GM04504 (cell line): ENCODE measurements at places on chromosomes 11 and 22.

GRCh38 chr22:21758091-21758864 lies 22.7 kb upstream of the YPEL1 start:
- no peak for DNase-seq

GRCh38 chr22:26432619-26433311 lies 3.7 kb downstream of the ASPHD2 start:
- DNase-seq = no peak

GRCh38 chr11:133843454-133843987 lies 1.8 kb downstream of the SPATA19 start:
- no peak for DNase-seq

DNA sequence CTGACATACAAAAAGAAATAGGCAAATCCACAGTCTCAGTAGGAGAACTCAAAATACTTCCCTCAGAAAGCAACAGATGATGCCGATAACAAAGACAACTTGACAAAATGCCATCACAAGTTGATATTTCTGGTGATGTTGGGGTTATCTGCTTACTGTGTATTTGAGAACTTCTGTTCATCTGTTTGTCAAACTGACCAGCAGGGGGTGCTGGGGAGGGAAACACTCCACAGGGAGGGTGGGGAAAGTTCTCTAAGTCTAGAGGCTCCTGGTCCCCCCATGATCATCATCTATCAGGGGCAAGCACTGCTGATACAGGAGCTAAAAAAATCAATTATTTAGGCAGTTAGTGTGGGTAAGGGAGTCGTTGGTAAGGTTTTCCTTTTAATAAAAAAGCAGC lies 19.2 kb downstream of the GLYATL1 start:
- no peak for DNase-seq

DNA sequence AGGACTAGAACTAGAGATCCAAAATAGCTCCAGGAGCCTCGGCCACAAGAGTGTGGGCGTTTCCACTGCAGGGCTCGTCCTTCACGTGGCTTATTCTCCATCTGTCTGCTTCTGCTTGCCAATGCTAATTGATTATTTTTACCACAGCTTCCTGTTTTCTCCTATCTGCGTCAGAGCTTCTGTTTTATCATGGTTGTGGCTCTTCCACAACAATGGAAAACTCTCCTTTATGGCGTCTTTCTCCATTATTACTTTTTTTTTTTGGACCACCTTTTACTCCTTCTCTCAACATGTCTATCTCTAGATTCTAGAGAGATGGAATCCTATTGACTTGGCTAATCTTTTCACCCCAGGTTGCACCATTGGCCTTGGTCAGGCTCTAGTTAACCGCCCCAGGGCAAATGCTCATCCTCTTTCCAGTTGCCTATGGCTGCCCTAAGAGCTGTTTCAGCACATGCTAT lies 25.9 kb downstream of the CAT start:
- no peak for DNase-seq

GRCh38 chr11:118226781-118227180 lies 2.0 kb upstream of the JAML start:
- no peak for DNase-seq

GRCh38 chr22:37161443-37161842 lies 11.7 kb upstream of the IL2RB start:
- DNase-seq = no peak

GRCh38 chr11:46947399-46948077 lies 11.0 kb downstream of the CSTPP1 start:
- no peak for DNase-seq

DNA sequence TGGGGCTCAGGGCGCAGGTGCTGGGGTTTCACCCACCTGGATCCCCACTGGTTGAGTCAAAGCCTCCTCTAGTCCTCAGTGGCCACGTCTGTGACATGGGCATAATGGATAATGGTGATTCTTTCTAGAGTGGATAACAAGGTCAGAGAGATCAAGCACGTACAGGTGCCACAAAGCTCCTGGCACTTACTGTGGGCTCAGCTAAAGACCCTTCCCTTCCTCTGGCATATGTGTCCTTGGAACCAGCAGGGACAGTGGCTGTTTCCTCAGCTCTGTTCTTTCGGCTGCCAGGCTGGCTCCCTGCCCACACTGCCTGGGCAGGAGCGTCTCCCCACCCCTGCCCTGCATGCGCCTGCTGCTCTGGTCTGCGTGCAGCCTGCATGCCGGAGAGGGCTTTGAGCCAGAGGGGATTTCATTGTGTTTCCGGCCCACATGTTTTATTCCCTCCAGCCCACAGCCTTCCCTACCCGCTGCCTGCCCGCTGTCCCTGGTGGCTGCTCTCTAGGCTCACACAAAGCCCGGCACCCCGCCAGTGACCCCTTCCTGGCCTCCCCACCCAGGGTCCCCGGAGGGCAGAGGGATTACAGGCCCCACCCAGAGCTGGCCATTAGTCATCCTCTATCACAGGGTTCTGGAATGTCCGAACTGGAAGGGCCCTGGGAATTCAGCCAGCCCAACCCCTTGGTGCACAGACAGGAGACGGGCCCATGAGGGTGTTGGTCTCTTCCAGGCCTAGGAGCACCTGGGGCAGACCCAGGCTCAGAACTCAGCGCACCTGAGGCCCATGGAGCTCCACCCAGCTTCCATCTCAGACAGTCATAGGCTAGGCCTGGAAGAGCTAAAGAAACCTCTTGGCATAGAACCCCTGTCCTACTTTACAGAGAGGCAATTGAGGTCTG lies 55.3 kb upstream of the GCAT start:
- peak; percentile 97 for DNase-seq

GRCh38 chr11:7606496-7606895 lies 66.8 kb downstream of the CYB5R2 start:
- DNase-seq = no peak

DNA sequence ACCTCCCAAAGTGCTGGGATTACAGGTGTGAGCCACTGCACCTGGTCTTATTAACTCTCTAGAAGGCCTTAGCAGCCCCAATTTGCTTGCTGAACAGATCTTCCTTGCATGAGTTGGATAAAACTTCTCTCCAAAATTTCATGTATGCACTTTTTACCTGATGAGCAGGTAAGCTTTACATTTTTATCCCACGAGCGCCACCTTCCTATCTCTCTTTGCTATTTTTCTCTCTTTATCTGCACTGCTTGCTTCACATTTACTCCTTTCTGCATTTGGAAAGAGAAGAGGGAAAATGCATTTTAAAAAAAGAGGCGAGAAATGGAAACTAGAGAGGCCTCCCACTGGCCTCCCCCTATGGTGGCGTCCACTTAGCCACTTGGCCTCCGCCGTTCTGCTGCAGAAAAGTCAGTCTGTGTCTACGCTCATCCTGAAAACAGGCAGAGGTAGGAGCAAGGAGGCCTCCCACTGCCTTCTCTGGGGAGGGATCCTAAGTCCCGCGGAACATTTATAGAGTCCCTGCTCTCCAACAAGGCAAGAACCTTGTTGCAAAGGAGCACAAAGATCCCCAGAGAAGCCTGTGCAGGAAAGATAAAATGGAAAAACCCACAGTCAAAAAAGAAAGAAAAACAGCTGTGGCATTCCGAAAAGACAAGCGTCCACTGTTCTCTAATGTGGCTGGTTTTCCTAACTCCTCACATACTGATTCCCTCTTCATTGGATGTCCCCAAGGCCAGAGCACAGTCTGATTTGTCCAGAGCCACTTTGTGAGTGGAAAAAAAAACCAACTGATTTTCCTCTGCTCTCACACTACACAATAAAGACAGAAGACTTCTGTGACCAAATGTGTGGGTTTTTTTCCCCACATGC lies 62.2 kb upstream of the INCENP start:
- DNase-seq = no peak

- no peak for DNase-seq
These were observed 127.9 kb upstream of the NECTIN1 start for GRCh38 chr11:119856681-119857485.

- DNase-seq = no peak
These were observed 139.5 kb upstream of the C11orf58 start for GRCh38 chr11:16598906-16599305.

GRCh38 chr22:19993926-19994325 lies 22.7 kb downstream of the ARVCF start:
- no peak for DNase-seq

GRCh38 chr11:104369761-104370160 lies 205.8 kb upstream of the PDGFD start:
- no peak for DNase-seq

- DNase-seq = no peak
These were observed 24.6 kb downstream of the MS4A10 start for GRCh38 chr11:60809691-60810090.

- DNase-seq = peak; percentile 45
These were observed 3.0 kb downstream of the SAC3D1 start for GRCh38 chr11:65043881-65044501.

DNA sequence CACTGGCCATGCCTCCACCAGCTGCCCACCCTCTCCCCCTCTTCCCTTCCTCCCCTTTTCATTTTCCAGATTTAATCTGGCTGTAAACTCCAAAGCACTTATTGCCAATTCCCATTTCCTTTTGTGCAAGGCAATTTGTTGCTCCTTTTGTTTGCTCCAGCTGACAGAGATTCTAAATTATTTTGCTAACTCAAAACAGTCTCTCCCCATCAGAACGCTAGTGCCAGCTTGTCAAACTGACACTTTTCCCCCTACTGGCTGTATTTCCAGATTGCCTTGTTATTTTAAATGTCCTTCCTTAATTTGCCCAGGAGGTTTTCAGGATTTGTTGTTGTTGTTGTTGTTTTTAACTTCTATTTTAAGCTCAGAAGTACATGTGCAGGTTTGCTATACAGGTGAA lies 57.0 kb upstream of the PAK1 start:
- no peak for DNase-seq

DNA sequence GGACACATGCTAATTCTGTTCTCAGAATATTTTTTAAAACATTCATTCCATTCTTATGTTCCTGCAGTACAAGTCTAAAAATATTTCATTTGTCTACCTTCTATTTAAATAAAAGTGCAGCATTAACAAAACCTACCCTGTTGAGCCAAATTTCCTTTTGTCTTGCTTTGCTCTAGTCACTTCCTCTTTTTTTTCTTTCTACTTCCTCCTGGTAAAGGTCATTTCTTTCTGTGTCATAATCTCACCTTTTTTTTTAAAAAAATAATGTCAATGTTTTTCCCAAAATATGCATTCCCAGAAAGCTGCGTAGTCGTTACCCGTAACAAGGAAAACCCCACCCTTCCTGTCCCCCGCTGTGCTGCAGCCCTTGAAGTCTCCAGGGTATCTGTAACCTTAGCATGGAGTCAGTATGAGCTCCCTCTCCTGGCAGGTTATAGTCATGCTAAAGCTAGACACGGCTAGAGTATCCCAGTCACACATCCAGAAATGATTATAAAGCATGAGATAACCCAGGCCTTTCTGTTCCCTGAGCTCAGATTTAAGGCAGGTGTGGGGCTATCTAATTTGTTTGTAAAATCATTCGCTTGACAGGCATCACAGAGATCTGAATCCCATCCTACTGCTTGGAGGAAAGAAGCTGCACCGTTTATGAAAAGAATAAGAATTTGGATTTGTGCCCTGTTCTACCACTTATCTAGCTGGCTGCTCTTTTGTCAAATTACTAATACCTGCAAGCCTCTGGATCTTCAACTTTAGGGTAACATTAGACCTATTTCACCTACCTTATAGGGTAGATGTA lies 51.1 kb upstream of the EED start:
- no peak for DNase-seq

GRCh38 chr11:88555018-88555828 lies 217.7 kb upstream of the CTSC start:
- DNase-seq = peak; percentile 100

DNA sequence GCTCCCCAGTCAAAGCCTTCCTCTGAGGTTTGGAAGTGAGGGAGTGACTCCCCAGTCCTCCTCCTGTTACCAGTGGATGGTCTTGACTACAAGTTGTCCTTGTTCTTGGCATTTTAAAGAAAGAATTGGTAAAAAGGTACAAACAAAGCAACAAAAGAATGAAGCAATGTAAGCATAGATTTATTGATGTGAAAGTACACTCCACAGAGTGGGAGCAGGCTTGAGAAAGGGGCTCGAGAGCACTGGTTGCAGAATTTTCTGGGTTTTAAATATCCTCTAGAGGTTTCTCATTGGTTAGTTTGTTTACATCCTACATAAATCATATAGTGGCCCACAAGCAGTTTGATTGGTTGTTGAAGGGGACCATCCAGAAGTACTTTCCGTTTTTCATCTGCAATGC lies 22.7 kb upstream of the GLYATL1 start:
- no peak for DNase-seq

DNA sequence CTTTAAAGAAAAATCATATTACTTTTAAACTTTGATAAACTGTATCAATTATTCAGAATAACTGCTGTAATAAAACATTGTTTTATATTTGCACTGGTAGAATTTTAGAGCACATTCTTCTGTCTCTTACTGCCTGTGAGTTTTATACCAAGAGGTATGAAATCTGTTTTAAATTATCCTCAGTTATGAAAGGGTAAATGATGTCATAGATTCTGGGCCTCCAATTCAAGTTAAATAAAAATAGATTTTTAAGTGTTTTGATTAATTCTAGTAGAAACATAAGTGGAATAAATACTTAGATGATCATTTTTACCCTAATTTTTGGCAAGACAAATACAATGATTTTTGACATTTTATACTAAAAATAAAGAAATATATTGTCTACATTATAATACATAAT lies 93.0 kb downstream of the GUCY1A2 start:
- DNase-seq = peak; percentile 20

DNA sequence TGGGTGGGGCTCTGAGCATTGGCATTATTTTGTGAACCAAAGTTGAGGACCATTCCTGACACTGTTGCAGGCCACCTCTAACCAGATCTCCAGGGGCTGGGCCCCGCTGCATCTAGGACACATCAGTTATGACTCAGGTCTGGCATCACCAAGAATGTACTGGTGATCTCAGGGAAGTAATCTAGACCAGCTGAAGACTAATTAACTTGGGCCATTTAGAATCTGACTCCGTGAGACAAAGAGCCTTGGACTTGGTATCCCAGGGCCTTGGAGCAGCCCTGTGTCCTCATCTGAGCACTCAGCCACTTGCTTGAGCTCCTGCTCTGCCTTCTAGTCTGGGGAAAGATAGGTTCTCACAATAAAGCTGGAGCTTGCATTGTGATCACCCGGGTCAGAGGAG lies 200.6 kb downstream of the KIRREL3 start:
- peak; percentile 78 for DNase-seq

- DNase-seq = no peak
These were observed 615 bp downstream of the POLD4 start for GRCh38 chr11:67352546-67353316.

DNA sequence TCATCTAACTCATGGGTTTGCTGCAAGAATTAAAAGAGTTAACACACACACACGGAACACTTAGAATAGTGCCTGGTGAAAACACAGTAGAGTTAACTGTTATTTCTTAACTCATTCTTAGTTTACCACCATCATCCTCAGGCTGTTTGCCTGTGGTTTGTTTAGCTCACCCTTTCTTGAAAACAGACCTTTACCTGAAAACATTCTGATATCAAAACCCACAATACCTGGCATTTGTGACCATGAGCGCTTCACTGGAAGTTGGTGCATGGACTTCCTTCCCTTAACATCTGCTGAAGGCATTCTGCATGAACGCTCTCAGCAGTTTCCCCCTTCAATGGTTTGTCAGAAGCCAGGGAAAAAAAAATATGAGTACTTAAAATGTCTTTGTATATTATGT lies 256.0 kb downstream of the ETS1 start:
- no peak for DNase-seq

GRCh38 chr11:68549789-68550484 lies 89.4 kb downstream of the PPP6R3 start:
- no peak for DNase-seq
